ENCODE measurements at places on chromosomes 5 and 9. TPM values are rescaled to one million over a fixed set of nuclear protein-coding genes. Genes with fewer than 3 reads are reported as not detected.

The CCNH gene
- polyA plus RNA-seq, result 53.8 TPM

The NR2F1 gene
- 24.6 TPM for polyA plus RNA-seq

The PDE6A gene
- not detected for polyA plus RNA-seq

The C5orf22 gene
- polyA plus RNA-seq, result 9.8 TPM

The ORM2 gene
- not detected for polyA plus RNA-seq

The FNBP1 gene
- polyA plus RNA-seq, result 15.0 TPM

The IL33 gene
- not detected for polyA plus RNA-seq

The CACNA1B gene
- polyA plus RNA-seq, result 0.01 TPM

The OBP2B gene
- polyA plus RNA-seq, result not detected

The PCDHGB4 gene
- polyA plus RNA-seq, result 11.8 TPM

The TICAM2 gene
- 1.2 TPM for polyA plus RNA-seq

The C1QTNF3 gene
- 2.2 TPM for polyA plus RNA-seq

The GPX3 gene
- polyA plus RNA-seq, result 3.8 TPM

The NEURL1B gene
- polyA plus RNA-seq, result 2.3 TPM

The ROR2 gene
- polyA plus RNA-seq, result 0.59 TPM

The CBY3 gene
- not detected for polyA plus RNA-seq

The ADRA1B gene
- 2.1 TPM for polyA plus RNA-seq

The PRR16 gene
- polyA plus RNA-seq, result 48.7 TPM

The GFI1B gene
- polyA plus RNA-seq, result not detected

The AK6 gene
- polyA plus RNA-seq, result 39.9 TPM

The FLT4 gene
- 0.09 TPM for polyA plus RNA-seq

The DIMT1 gene
- 29.4 TPM for polyA plus RNA-seq

The SEMA6A gene
- polyA plus RNA-seq, result 0.23 TPM

The PCDHGC4 gene
- polyA plus RNA-seq, result 0.49 TPM
